ENCODE measurements at places on chromosomes 3 and 15.

GRCh38 chr15:88257311-88258092 lies 963 bp upstream of the NTRK3 start:
- no peak for DNase-seq

- no peak for DNase-seq
These were observed 4.7 kb downstream of the MESP1 start for GRCh38 chr15:89746386-89746780.

GRCh38 chr15:63244976-63245645 lies 32.3 kb upstream of the APH1B start:
- no peak for DNase-seq

DNA sequence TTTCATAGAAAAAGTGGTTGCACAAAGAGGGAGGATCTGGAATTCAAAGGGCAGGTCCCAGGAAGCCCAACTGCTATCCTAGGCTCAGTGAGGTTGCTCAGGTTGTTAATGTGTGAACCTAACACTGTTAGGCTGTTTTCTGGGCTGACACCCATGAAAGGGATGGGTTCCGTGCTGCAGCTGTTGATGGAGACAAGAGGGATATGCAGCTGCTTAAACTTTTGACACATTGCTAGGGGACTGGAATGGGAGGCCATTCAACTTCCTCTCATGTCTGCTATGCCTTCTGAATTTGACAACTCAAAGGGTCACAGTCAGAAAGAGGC lies 198.0 kb upstream of the NR2E3 start:
- DNase-seq, result no peak

DNA sequence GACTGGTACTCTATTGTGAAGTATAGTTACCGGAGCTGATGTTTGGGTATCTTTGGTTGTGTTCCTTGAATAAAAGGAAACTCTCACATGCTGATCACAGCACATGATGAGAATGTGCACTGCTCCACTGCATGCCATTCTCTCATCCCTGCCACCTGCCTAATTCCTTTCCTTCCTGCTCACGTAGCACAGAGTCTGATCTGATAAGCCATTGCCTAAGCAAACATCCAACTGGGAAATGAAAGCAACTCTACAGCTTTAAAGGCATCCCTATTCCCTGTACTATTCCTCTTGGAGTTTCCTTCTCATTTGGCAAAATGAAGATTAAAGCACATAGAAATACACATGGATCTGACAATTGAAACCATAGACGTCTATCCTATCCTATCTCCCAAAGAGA lies 359.8 kb downstream of the C3orf38 start:
- DNase-seq, result no peak

- DNase-seq, result peak; percentile 69
These were observed 17.2 kb upstream of the USP3 start for GRCh38 chr15:63487076-63487757.

DNA sequence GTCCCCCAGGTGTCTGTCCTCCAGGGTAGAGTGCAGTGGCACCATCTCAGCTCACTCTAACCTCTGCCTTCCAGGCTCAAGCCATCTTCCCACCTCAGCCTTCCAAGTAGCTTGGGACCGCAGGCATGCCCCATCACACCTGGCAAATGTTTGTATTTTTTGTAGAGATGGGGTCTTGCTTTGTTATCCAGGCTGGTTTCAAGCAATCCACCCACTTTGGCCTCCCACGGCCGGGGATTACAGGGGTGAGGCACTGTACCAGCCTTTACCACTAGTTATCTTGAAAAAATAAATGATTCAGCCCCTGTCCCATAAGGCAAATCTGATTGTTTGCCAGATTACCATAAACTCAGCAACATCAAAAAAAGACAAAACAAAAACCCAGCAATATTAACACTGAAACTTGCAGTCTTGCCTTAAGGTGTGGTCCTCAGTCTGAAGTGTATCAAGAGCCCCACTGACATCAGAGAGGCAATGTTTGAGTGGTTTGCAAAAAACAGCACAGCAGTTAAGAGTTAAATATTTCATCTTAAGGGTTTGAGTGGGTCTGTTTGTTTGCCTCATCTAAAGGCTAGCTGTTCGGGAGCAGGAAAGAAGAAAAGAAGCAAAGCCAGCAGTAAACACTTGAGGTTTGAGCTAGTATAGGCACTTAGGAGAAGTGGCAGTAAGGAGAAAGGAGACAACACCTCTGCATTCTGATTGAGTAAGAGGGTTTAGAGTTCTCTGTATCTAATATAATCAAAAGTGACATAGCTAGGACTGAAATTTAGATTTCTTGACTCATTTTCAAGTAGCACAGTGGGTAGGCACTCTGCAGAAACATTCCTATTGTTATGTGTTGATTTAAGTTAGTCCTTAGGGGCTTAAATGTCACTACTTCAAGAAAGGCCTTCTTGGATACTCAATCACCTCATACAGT lies 26.3 kb upstream of the EDEM1 start:
- no peak for DNase-seq

DNA sequence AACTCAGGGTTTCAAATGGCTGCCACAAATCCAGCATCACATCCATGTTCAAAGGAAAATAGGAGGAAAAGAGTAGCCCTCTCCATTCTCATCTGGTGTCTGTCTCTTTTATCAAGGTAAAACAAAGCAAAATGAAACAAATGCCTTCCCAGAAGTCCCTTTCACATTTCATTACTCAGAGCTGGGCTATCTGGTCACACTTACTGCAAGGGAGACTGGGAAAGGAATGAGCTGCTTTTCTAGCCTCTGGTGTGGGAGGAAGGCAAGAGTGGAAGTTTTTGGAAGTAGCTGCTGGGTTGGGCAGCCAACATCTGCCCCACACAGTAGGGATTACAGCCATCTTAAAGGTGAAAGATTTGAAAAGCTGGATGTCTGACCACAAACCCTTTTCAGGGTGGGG lies 51.8 kb downstream of the KLF15 start:
- no peak for DNase-seq

- DNase-seq, result no peak
These were observed 1053.0 kb downstream of the TUSC7 start for GRCh38 chr3:117762621-117763037.

DNA sequence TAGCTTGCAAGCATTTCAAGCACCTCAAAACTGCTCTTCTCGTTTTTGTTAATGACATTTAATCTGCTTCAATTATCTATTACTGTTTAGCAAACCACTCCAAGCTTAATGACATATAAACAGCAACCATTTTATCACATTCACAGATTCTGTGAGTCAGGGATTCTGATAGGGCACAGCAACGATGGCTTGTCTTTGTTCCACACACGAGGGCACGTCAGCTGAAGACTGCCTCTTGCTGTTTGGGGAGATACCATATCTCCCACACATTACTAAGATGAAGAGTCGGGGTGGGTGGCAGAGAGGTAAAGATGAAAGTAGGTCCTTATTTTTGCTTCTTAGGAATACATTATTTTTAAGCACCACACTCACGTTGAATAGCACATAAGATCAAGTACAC lies 19.3 kb downstream of the CPOX start:
- DNase-seq, result no peak

DNA sequence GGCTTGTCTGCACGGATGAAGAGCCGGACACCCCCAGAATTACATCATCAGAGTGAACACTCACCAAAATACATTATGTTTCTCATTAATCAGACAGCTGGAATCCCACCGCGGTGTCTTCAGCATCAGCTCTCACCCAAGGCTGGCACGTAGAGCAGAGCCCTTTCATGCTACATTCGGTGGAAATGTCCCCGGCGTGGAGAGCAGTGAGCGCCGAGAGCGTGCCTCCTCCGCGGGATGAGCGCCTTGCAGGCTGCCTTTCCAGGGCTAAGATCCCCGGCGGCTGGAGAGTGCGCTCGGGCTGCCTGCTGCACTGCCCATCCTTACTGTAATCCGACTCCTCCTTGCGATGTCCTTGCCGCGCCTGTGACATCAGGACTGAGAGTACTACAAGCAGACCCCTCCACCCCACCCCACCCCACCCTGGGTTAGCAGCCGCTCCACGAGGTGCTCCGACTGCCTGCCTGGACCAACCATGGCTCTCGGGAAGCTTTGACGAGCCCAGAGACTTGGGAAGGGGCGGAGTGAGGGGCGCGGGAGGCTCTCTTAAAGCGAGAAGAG lies at the start of gene ZNF385D:
Gene ZNF385D, minus strand, starts transcription at position 380 of the 561 bp plus-strand sequence. Its CDS starts 294 bp downstream, at position 86.
- DNase-seq, result peak; percentile 61

DNA sequence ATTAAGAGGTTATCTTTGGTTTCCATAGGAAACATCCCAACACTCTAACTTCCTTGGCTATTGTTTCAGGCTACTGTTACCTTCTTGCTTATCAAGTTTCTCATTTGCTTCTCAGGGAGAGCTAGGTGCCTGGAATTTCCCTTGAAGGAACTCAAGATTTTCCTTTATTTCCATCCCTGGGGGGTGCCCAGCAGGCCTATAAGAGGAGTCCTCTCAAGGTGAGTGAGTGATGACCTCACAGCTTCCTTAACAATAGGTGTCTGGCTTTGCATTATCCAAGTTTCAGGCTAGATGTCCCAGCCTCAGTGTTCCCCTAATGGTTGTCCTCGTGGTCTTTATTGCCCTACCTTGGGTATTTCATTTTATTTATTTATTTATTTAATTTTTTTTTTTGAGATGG lies 12.1 kb upstream of the CTSH start:
- no peak for DNase-seq

- no peak for DNase-seq
These were observed 1.1 kb downstream of the RCCD1 start for GRCh38 chr15:90955624-90956273.

- peak; percentile 31 for DNase-seq
These were observed 51.1 kb downstream of the CHST2 start for GRCh38 chr3:143170676-143171075.

GRCh38 chr3:20125897-20126296 lies 60.1 kb downstream of the SGO1 start:
- no peak for DNase-seq

GRCh38 chr3:188385295-188385694 lies 231.3 kb downstream of the LPP start:
- DNase-seq, result no peak

All from fibroblast of skin of abdomen (primary cell).